ENCODE measurements at places on chromosomes 5 and 9. TPM values are rescaled to one million over a fixed set of nuclear protein-coding genes. Genes with fewer than 3 reads are reported as not detected.

- no peak for DNase-seq
- H3K36me3 ChIP-seq: no peaks in the 10 kb centered on the region
- H3K27ac ChIP-seq: no peak overlapping the region
- H3K4me1 ChIP-seq: no peaks in the 10 kb centered on the region
These were observed 97.4 kb upstream of the MAST4 start for GRCh38 chr5:66498791-66499207.

DNA sequence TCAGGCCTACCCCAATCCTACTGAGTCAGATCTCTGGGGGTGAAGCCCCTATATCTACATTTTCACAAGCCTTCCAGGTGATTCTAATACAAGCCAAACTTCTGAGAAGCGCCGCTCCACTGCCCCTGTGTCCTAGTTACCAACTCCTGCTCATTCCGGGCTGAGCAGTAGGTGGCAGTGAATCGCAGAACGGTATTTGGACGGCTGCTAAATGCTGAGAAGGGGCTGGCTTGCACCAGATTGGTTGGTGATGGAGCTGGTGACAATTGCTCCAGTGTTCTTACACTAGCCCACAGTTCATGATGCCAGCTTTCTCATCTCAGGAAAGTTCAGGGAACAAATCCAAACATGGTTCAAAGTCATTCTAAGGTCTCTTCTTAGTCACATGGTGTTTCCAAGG lies 31.1 kb upstream of the FGF1 start:
- H3K36me3 ChIP-seq: no peaks in the 10 kb centered on the region
- no peak for DNase-seq
- peaks cover 26% of the 10 kb centered on the region for H3K4me1 ChIP-seq
- no peak overlapping the region for H3K27ac ChIP-seq
- no peak overlapping the region for H3K4me3 ChIP-seq

DNA sequence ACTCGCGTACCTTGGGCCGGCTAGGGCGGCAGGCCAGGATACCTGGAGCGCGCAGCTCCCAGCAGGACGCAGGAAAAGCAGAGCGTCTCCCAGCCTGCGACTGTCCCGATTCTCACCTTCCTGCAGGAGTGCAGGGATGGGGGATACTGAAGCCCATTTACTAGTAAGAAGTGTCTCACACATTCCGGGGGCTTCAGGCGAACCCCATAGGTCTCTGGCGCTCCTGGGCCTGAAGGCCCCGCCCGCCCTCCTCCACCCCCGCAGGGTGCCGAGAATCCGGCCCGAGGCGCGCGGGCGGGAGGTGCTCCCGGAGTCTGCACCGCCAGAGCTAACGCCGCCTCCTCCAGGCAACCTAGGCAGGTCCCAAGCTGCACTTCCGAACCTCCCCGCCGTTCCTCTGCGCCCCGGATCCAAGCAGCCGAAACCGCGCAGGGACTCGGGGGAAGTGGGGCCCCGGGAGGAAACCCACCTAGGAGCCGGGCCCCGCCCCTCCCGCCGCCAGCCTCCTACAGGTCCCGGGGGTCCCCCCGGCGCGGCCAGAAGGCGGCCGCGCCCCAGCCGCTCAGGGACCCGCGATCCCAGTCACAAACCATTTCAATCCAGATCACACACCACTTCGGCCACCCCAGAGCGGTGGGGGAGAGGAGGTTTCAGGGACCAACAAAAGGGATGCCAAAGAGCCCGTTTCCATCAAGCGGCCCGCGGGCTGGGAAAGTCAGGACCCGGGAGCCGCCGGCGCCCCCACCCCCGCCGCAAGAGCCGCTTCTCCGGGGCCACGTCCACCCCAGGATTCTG lies 1.2 kb downstream of the ROR2 start:
- H3K27ac ChIP-seq: peak overlapping the region; percentile 49
- peak; percentile 50 for DNase-seq
- peaks cover 42% of the 10 kb centered on the region for H3K4me1 ChIP-seq
- peak overlapping the region; percentile 59 for H3K4me3 ChIP-seq
- H3K27me3 ChIP-seq: peaks cover 49% of the 10 kb centered on the region

GRCh38 chr9:2465516-2465915 lies 156.1 kb upstream of the VLDLR start:
- no peak for DNase-seq
- H3K4me1 ChIP-seq: no peaks in the 10 kb centered on the region

The SOX30 gene
- total RNA-seq: not detected

DNA sequence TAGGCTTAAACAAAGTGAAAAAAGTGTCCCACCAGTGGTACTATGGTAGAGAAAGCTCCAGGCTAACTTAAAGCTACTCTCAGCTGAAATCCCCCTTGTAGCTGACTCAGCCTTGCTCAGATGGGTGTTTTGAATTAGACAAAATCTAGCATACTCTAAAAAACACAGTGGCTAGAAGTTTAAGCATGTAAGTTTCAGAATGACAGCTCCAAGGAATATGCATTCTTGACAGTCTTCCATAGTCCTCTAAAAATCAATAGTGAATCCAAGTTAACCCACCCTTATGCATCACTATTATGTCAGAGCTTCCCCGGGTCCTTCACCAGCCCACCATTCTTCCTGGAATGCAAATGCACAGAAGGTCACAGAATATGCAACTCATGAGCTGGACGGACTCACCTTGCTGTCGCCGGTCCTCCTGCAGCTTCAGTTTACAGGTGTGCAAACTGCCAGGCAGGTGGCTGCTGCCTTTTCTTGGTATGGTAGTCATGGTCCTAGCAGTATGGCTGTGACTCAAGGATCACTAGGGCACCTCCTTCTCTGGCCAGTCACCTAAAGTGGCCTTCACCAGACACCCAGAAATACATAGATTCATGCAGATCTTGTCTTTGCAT lies 668 bp downstream of the RANBP3L start:
- H3K4me1 ChIP-seq: peaks cover 20% of the 10 kb centered on the region
- H3K27ac ChIP-seq: peak overlapping the region; percentile 70
- no peaks in the 10 kb centered on the region for H3K36me3 ChIP-seq
- no peak for DNase-seq

The DELE1 gene
- total RNA-seq: 75.0 TPM

The PCDHB11 gene
- total RNA-seq: 2.7 TPM

DNA sequence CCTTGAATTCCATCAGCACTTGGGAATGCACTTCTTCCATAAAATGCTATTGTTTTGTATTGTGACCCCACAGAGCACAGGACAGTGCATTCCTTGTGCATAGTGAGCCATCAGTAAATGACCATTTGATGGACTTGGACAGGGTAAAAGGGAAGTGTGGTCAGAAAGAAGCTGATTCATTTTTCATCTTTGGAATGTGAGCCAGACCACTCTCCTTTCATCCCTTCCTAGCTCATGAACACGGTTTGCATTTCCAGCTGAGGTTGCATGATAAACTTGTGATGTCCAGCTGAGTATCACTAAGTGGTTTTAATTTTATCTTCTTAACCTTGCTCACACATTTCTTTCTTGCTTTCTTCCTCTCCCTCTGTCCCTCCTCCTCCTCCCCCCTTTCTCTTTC lies 101.3 kb downstream of the NUDT12 start:
- no peak for DNase-seq
- no peak overlapping the region for H3K27ac ChIP-seq
- no peaks in the 10 kb centered on the region for H3K4me1 ChIP-seq
- H3K27me3 ChIP-seq: no peaks in the 10 kb centered on the region
- no peak overlapping the region for H3K4me3 ChIP-seq

The AFAP1L1 gene
- total RNA-seq: 26.6 TPM

GRCh38 chr9:84567805-84568204 lies 101.7 kb upstream of the NTRK2 start:
- no peaks in the 10 kb centered on the region for H3K27me3 ChIP-seq
- H3K4me1 ChIP-seq: no peaks in the 10 kb centered on the region
- no peak overlapping the region for H3K4me3 ChIP-seq
- H3K36me3 ChIP-seq: no peaks in the 10 kb centered on the region

The FOXD4L3 gene
- 0.21 TPM for total RNA-seq

- DNase-seq: no peak
- H3K4me3 ChIP-seq: no peak overlapping the region
- no peaks in the 10 kb centered on the region for H3K4me1 ChIP-seq
- no peaks in the 10 kb centered on the region for H3K36me3 ChIP-seq
- H3K27ac ChIP-seq: no peak overlapping the region
These were observed 30.9 kb upstream of the PPP2R2B start for GRCh38 chr5:146909255-146910068.

- H3K4me1 ChIP-seq: no peaks in the 10 kb centered on the region
- no peak overlapping the region for H3K27ac ChIP-seq
These were observed 27.6 kb upstream of the SMIM23 start for GRCh38 chr5:171757853-171758535.

GRCh38 chr9:117616431-117616831 lies 87.8 kb upstream of the TLR4 start:
- no peaks in the 10 kb centered on the region for H3K27me3 ChIP-seq
- H3K4me3 ChIP-seq: no peak overlapping the region
- no peaks in the 10 kb centered on the region for H3K36me3 ChIP-seq
- H3K27ac ChIP-seq: no peak overlapping the region

The PCDHB13 gene
- total RNA-seq: 2.9 TPM

The HTR1A gene
- not detected for total RNA-seq

The SELENOP gene
- 705 TPM for total RNA-seq

The CFAP90 gene
- total RNA-seq: 10.7 TPM

- no peaks in the 10 kb centered on the region for H3K27me3 ChIP-seq
- no peak overlapping the region for H3K4me3 ChIP-seq
- no peaks in the 10 kb centered on the region for H3K36me3 ChIP-seq
These were observed 53.1 kb downstream of the ADAMTS2 start for GRCh38 chr5:179292202-179292601.

GRCh38 chr5:157222506-157223230 lies 42.0 kb downstream of the ITK start:
- no peak for DNase-seq
- H3K4me1 ChIP-seq: peaks cover 6% of the 10 kb centered on the region
- H3K36me3 ChIP-seq: no peaks in the 10 kb centered on the region
- no peaks in the 10 kb centered on the region for H3K27me3 ChIP-seq

GRCh38 chr9:137645211-137645610 lies 26.4 kb downstream of the EHMT1 start:
- no peaks in the 10 kb centered on the region for H3K4me1 ChIP-seq
- H3K4me3 ChIP-seq: no peak overlapping the region

The TCOF1 gene
- total RNA-seq: 27.1 TPM

DNA sequence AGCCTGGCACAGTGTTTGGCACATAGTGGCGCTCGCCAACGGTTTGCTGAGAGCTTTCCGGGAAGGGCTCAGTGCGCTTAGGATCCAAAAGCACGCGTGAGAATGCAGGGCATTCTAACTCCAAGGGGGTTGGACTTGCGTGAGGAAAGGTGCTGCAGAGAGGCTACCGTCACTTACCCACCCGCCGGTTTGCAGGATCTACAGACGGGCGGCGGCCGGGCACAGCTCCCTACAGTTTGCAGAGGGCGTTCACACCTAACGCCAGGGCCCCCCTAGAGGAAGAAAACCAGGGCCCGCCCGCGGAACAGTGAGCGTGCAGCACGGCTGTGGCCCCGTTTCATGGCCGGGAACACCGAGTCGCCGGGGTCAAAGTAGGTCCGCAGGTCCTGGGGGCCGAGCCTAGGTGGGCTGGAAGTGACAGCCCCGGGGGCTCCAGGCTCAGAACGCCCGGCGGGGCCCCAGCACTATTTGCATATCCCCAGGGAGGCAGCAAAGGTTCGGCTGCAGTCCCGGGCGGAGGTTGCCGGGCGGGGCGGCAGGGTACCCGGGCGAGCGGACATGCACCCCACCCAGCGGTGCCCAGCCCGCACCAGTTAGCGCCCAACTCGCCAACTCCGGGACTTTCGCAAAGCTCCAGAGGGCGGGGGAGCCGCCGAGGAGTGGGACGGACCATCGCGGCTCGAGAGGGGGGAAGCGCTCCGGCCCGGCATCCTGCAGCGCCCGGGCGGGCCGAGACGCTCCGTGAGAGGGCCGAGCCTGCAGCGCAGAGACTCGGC lies 526 bp upstream of the GALNT10 start:
- H3K27ac ChIP-seq: peak overlapping the region; percentile 83
- no peaks in the 10 kb centered on the region for H3K27me3 ChIP-seq
- peaks cover 46% of the 10 kb centered on the region for H3K4me1 ChIP-seq

DNA sequence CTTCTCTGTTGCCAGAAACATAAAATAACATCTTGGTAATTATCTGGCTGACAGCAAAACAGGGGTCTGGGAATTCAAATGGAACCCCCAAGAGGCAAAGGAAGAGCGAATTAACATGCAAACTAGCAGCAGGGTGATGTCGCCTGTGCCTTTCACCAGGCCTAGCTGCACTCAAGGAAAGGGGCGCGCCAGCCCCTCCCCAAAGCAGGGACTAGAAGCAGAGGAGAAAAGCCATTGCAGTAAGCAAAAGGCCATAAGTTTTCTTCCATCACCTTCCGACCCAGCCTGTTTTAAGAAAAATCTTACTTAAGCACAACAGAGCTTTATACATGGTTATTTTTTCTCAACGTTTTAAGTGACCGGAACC lies 539 bp downstream of the POC5 start:
- peaks cover 11% of the 10 kb centered on the region for H3K4me1 ChIP-seq
- H3K36me3 ChIP-seq: peaks cover 5% of the 10 kb centered on the region
- H3K27me3 ChIP-seq: no peaks in the 10 kb centered on the region

The FBP2 gene
- not detected for total RNA-seq

DNA sequence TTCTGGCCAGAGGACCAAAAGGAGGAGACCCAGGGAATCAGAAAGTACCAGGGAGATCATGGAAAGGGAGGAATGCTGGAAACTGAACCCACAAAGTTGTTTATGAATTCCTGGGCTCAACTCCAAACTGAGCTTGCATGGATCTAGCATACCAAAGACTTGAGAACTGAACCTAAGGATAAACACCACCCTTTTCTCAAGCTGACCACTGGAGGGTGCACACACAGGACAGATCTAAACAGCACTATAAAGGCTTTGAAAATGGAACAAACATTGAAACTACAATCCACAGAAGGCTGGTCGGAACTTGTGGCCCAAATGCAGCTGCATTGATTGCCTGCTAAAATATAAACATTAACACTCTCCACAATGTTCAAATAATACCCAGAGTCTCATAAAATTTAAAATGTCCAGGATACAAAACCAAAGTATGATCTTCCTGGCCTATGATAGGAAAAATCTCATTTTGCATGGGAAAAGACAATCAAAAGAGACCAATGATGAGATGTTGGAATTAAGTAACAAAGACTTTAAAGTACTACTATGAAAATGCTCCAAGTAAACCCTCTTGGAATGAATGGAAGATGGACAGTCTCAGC lies 15.6 kb upstream of the IRF1 start:
- peaks cover 34% of the 10 kb centered on the region for H3K4me1 ChIP-seq

The RASEF gene
- 11.5 TPM for total RNA-seq

The SMIM3 gene
- 17.1 TPM for total RNA-seq

- peak overlapping the region; percentile 29 for H3K4me3 ChIP-seq
- H3K36me3 ChIP-seq: peaks cover 9% of the 10 kb centered on the region
- peak overlapping the region; percentile 82 for H3K27ac ChIP-seq
- H3K4me1 ChIP-seq: peaks cover 9% of the 10 kb centered on the region
- peak; percentile 56 for DNase-seq
These were observed 57.9 kb downstream of the DOCK8 start for GRCh38 chr9:272251-273213.

The PDE6A gene
- not detected for total RNA-seq
